ENCODE measurements at places on chromosomes 5 and 9.

GRCh38 chr5:39670955-39671354, 246.2 kb upstream of the DAB2 start:
- no peak for DNase-seq

GRCh38 chr9:90245661-90246060, 397.0 kb downstream of the DIRAS2 start:
- DNase-seq: no peak

DNA sequence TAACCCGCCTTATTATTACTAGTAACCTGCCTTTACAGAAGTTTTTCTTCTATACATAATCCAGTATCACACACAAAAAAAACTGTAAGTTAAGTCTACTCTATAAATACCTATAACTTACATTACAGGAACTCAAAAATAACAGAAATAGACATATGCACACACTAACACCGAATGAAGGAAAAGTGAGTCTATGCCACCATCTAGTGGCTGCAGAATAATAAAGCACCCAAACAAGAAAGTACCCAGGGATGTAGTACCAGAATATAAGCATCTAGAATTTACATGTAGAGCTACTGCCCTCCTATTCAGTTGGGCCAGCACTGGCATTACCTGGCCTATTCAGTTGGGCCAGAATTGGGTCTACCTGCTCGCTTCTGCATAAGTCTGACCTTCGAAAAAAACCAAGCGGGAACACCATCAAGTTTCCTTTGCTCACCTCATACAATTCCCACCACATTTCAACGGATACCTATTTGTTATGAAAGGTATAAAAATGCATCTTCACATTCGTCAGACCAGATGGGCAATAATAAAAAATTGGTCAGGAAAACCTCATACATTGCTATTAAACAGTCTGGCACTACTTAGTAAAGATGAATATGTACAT, 4.0 kb upstream of the NIPSNAP3A start:
- DNase-seq: peak; percentile 44

DNA sequence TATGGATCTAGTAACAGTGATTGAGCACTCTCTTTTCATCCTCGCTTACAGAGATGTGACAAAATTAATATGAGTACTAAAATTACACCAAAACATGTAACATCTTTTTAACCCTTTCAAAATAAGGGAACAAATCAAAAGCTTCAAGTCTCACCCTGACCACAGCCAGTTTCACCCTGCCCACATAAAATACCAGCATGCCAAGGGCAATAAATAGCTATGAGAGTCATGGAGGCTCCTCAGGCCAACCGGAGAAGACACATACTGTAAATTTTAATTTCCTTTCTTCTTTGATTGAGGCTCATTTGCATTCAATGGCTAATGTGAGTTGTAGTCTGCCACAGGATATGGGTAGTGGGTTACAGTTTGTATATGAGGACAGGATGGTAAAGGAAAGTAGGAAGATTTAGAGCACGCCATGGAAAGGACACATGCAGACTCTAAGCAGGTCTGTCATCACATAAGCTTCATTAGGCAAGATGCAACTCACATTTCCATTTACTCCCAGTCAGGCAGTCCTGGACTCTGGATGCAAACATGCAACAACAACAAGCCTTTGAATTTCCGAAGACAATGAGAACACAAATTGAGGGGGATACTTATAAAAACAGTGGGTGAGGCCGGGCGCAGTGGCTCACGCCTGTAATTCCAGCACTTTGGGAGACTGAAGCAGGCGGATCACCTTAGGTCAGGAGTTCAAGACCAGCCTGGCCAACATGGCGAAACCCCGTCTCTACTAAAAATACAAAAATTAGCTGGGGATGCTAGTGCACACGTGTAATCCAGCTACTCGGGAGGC, 11.3 kb downstream of the IL4 start:
- no peak for DNase-seq

- no peak for DNase-seq
Observed at GRCh38 chr9:116103976-116104820, 49.4 kb upstream of the PAPPA start.

- DNase-seq: no peak
Observed at GRCh38 chr9:137679249-137679648, 60.4 kb downstream of the EHMT1 start.
